Hematopoietic multipotent progenitor cell treated with erythropoietin and hydrocortisone succinate and interleukin-3 and kit ligand, for 17 days (in vitro differentiated cells): ENCODE measurements at places on chromosomes 13 and 19.

DNA sequence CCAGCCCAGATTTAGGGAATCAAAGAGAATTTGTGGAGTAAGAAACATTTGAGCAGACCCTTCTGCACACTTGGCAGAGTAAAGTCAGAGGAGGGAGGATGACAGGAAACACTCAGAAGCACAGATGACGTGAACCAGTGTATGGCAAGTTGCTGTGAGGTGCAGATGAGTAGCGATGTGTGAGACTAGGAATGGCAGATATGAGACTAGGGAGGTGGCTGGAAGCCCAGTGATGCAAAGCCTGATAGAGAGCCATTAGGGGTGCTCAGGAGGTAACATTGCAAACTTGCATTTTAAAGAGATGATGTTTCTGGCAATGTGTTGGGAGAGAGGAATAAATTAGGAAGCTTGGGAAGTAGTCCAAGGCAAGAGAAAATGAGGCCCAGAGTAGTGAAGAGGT lies 44.0 kb downstream of the PCDH17 start:
- DNase-seq, result no peak

GRCh38 chr19:7994114-7994513 lies 11.3 kb downstream of the ELAVL1 start:
- DNase-seq, result no peak

DNA sequence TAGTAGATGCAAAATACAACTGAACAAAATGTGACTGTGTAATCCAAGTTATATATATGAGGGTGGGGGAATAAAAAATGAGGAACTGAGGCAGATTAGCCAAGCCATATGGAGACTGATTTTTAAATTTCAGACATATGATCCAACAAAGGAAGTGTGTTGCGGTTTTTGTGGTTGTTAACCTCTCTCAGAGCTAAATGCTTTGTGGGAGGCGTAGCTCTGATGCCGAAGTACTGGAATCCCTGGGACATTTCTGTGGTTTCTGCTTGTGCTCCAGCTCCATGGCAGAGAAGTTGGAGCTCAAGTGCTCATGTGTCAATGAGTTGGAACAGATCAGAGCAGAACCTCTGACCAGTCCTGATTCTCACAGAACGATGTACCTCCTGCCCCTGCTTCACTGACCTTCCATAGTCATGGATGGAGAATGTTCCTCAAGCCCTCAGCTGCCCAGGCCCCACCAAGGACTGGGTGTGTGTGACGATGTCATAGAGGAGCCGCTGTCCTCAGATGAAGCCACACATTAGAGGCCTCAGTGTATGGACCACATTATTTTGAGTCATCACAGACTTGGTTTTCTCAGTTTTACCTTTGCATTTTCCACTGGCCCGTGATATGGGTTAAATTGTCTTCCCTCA lies 107.6 kb downstream of the SOX1 start:
- DNase-seq, result no peak

GRCh38 chr19:17346109-17346671 lies 8.8 kb downstream of the GTPBP3 start:
- DNase-seq, result peak; percentile 79

- no peak for DNase-seq
Observed at GRCh38 chr13:111940892-111941291, 126.1 kb upstream of the SOX1 start.

GRCh38 chr19:7870571-7871436 lies 3.4 kb downstream of the PRR36 start:
- peak; percentile 85 for DNase-seq

DNA sequence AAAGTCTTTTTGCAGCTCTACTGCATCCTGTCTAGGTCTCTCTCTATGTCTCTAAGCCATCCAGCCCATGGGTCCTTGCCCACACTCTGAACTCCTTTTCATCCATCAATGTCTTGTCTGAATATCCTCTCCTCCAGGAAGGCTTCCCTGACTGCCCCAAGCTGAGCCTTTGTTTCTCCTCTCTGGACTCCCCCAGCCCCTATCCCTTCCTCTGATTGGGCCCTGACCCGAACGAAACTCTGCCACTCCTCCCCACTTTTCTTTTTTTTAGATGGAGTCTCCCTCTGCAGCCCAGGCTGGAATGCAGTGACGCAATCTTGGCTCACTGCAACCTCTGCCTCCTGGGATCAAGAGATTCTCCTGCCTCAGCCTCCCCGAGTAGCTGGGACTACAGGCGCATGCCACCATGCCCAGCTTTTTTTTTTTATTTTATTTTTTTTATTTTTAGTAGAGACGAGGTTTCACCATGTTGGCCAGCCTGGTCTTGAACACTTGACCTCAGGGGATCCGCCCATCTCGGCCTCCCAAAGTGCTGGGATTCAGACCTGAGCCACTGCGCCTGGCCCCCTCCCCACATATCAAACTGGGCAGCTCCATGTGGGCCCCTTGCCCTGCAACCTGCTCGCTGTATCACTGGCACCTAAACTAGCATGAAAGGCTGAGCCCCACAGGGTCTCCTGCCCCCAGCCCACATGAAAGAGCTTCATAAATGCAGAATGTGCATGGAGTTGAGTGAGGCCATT lies 870 bp upstream of the UNC13A start:
- no peak for DNase-seq

- DNase-seq, result no peak
Observed at GRCh38 chr19:53871454-53871853, 3.8 kb downstream of the MYADM start.

GRCh38 chr13:108155185-108156106 lies 59.9 kb downstream of the LIG4 start:
- peak; percentile 22 for DNase-seq

DNA sequence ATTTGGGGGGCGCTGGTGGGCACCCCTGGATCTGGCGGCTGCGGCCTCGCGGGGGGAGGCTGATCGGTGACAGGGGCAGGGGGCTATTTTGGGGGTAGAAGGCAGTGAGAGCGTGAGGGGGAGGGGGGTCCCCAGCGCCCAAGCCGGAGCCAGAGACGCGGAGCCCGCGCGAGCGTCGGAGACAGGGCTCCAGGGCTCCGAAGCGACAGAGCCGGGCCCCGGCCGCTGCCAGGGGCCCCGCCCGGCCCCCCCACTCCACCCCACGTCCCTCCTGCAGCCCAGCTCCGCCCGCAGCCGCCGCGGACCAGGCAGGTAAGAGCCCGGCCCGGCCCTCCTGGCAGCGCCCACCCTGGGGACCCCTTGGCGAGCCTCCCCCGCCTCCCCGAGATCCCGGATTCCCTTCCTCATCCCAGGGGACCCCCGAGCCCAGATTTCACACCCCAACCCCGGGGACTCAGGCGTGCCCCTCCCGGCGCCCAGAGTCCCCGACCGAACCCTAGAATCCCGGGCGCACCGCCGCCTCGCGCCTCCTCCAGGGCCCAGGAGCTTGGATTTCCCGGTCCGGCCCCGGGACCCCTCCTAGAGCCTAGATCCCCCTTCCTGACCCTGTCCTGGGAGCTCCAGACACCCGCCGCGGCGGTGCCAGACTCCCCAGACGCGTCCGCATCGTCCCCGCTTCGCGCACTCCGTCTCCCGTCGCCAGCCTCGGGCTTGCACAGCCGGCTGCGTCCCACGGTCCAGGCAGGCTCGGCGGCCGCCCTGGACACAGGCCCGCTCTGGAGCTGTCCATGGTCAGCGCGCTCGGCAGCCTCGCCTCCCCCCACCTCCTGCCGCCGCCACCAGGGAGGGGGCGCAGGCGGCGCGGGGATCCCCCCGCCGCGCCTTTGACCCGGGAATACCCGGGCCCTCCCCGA lies at the start of gene PPFIA3:
TSS of gene PPFIA3 (plus strand) at position 134 of the 914 bp plus-strand sequence. CDS start 8,330 bp downstream, outside the sequence.
- DNase-seq, result no peak

DNA sequence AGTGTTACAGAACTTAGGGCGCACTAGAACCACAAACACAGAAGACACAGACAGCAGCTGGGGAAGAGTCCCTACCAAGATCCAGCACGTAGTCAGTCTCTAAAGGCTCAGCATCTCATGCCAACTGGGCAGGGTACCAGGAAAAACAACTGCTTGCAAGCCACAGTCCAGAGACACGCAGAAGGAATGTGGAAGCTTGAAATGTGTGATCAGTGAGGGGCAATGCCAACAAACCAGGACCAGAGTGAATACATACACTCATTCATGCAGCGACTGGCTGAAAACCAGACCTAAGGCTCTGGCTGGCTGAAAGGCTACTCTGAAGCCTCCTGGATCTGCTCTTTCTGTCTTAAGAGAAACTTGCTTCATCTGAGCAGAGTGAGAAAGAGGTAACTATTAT lies 1484.8 kb downstream of the EFNB2 start:
- no peak for DNase-seq

- DNase-seq, result no peak
Observed at GRCh38 chr13:45364876-45365557, 24.0 kb upstream of the TPT1 start.

DNA sequence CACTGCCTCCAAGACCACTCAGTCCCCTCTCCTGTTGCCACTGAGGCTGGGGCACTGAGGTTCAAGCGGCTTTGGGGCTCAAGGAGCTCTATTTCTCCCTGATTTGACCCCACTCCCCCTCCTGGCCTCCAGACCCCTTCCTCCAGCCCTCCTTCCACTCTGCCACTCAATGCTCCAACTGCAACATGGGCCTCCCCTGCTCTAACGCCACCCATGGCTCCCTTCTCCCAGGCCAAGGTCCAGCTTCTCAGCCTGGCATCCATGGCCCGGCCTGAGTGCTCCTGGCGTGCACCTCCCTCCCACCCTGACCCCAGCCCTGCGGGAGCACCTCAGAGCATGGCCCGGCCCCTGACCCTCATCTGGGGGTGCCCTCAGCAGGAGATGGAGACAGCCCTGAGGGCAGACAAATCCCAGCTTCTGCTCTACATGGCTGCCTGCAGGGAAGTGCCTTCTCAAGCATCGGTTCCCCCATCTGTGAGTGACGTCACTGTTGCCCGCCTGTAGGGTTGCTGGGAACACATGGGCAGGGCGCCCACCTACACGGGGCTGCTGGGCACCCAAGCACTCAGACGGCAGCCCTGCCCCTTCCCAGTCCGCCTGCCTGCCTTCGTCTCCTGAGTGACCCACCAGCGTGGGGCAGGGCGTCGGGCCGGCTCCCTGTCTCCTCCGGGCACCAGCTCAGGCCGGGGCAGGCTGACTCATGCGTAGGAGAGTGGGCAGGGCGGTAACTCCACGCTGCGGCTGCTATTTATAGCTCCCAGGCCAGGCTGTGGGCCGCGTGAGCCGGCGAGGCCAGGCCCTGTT lies 1.6 kb upstream of the DIRAS1 start:
- no peak for DNase-seq

GRCh38 chr13:50355797-50356196 lies 340.6 kb downstream of the KCNRG start:
- DNase-seq, result no peak

DNA sequence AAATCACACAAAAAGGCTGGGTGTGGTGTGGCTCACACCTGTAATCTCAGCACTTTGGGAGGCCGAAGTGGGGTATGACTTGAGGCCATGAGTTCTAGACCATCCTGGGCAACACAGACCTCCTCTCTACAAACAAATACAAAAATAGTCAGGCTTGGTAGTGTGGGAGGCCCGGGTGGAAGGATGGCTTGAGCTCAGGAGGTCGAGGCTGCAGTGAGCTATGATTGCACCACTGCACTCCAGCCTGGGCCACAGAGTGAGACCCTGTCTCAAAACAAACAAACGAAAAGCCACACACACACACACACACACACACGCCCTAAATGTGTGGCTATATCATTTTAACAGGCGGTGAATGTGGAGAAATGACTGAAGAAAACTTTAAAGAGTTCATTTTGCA lies 904 bp upstream of the ZNF557 start:
- no peak for DNase-seq

GRCh38 chr19:3669947-3670795 lies 30.1 kb downstream of the PIP5K1C start:
- DNase-seq, result no peak

GRCh38 chr19:42242069-42242511 lies 312 bp downstream of the GSK3A start:
- DNase-seq, result peak; percentile 54

GRCh38 chr19:53086949-53087348 lies 16.3 kb downstream of the ZNF160 start:
- DNase-seq, result no peak

DNA sequence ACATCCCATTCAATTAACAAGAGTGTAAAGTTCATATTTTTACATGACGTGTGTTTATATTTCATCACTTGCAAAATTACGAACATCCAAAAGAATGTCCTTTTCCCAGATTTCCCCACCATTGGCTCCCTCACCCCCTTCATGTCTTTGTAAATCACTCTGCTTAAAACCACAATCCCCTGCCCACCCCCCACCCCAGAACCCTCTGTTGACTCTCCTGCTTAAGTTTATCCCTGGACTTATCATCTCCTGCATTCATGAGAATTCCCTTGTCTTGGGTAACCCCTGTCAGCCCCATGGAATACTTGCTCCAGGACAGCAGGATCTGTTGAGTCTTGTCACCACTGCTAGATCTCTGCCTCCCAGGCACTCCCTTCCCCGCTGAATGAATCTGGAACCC lies 109.9 kb downstream of the COL4A1 start:
- no peak for DNase-seq

- DNase-seq, result no peak
Observed at GRCh38 chr19:17242431-17243208, 3.1 kb downstream of the NR2F6 start.
